ENCODE measurements at places on chromosomes 6 and 20.

DNA sequence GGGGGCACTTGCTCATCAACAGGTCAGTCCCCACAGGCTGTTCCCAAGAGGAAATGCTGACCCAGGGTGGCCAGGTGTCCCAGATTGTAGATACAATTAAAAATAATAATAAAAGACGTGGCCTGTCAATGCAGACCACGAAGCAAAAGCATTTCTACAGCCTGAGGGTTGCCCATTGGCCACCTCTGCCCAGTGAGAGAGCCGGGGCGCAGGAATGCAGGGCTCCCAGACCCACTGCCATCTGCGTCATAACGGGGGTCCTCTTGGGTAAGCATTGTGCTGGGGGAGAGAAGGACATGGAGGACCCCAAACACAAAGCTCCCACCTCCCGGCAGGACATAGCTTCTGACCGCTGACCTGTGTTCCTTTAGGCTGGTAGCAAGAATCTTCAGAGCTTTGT is 22.9 kb upstream of the AFDN start:
- no peak for DNase-seq

DNA sequence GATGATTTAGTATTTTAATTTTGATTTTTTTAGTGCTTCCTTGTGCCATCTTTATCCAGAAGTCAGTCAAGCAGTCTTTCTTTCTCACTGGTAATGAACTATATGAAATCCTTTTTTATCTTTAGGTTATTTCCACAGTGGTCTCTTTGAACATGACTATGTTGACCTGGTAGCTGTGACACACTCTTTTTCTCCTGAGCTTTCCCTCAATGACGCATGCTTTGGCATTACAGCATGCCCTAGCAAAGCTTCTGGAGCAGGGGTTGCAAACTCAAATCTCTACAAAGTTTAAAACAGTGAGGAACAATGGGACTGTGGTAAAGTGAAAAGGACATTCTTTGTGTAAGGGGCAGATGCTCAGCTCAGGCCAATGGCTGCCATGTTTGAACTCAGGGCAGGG is 4.5 kb upstream of the PLAGL1 start:
- DNase-seq: no peak

- no peak for DNase-seq
Measured at GRCh38 chr6:134340179-134340975, 22.5 kb upstream of the SGK1 start.

DNA sequence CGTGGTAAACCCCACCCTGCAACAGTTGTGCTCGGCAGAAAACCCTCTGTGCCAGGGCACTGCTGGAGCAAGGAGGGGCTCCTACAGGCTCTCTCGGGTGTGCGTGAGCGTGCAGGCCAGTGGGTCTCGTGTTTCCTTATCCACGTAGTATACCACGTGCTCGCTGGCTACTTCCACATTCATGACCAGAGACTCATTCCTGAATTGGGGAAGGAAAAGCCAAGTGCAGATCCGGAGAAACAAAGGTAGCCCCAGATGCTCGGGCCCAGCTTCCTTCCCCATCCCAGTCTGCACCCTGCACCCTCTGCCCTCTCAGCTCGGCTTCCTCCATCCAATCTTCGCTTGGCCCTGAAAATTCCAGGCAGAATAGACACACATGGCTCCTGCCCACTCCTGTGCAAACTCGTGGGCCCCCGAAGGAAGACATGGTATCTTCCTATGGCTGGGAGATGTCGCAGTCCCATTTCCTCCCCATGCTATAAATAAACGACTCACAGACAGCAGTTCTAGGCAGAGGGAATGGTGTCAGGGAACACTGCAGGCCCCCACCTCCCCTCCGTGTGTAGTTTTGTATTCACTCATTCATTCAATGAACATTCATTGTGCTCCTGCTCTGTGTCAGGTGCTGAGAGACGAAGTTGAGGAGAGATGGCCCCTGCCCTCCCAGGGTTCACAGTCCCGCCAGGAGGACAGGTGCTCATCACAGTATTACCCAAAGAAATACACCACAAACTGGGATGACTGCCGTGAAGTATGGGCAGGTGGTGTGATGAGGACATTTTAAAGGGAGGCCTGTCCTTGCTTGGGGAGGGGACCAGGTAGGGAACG is 29.6 kb downstream of the NPEPL1 start:
- DNase-seq: no peak

DNA sequence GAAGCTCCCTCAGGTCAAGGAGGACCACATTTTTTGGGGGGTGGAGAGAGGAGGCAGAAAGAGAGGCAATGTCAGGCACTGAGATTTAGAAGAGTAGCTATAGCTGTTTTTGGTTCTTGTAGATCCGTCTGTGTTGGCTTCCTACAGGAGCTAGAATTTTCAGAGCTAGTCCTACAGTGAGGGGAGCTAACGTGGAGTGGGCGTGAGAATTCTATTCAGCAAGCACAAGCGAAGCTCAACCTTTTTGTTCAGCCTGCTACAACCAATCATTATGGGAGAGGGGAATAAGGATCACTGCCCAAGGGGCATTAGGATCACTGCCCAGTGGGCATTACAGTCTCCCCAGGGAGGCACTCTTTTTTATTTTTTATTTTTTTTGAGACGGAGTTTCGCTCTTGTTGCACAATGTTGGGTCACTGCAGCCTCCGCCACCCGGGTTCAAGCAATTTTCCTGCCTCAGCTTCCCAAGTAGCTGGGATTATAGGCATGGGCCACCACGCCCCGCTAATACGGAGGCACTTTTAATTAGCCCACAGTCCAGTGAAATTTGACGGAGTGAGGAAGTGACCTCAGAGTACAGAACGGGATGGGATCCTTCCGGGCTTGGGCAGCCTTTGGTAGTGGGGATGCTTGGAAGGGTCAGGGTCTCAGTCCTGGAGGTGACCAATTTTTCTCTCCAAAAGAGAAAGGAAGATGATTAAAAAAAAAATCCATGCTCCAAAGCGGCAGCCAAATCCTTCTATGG is 1.1 kb upstream of the PANK2 start:
- DNase-seq: no peak

- no peak for DNase-seq
Measured at GRCh38 chr6:35071347-35071994, 69.7 kb downstream of the TCP11 start.

- no peak for DNase-seq
Measured at GRCh38 chr20:2762578-2763131, 37.8 kb downstream of the CPXM1 start.

- DNase-seq: no peak
Measured at GRCh38 chr6:150194195-150194594, 51.4 kb downstream of the PPP1R14C start.

DNA sequence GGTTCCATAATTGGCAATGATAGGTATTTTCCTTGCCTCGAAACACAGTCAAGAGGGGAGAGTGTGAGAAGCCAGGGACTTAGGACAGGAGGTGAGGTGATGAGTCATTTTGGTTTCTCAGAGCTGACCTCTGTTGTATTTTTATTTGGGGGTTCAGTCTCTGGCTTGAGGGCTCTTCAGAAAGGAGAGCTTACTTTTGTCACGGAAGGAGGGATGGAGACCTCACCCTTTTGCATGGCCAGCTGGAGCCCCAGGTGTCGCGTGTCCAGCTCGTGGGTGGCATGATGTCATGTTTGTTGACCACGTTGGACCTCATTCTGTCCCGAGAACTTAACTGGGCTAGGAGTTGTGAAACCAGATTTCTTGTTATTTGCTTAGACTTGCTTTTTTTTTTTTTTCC is 293.9 kb downstream of the QKI start:
- DNase-seq: no peak

DNA sequence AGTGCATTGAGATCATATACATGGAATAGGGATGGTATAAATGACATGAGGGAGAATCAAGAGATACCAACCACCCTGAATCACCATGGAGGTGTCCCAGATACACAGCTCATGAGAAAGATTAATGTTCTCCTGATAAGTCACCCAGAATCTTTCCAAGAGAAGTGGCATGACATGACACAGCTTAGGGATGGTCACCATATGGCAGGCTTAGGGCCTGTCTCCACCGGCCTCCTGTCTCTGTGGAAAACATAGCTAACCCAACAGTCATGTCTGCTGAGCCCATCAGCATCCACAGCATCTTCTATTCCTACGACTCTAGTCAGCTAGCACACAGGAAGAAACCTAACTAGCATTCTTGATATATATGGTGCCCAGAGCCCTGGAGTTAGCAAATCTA is 133.3 kb downstream of the IPCEF1 start:
- DNase-seq: no peak

DNA sequence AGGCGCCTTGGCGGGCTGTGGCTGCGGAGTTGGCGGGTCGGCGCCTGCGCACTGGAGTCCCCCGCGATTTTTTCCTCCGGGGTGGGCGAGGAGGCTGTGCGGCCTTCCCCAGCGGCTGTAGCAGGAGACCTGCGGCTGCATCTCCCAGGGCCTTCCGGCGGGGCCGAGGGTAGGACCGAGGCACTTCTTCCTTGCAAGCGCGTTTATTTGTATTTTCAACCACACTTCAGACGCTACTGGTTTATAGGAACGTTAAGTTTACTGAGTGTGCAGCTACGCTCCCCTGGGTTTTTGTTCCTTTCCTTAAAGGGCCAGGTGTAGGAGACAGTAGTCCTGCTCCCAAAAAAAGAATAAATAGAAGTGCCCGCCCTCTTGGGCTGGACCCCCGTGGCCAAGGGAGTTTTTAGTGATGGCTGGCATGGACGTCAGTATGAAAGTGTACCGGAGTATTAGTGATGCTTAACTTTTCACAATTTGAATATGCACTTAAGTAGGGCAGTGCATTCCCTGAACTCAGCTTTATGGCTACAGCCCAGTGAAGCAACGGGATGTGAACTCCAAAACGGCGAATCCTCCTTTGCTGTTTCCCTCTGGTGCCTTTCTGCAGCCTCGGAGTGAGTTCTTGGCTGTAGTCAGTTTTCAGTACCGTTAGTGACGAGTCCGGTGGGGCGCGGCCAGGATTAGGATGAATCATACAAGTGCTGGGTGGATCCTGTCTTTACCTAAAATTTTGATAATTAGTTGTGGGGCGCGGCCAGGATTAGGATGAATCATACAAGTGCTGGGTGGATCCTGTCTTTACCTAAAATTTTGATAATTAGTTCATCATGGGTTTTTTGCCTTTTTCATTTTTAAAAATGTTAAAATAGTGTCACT is 1.0 kb upstream of the FBXO5 start:
- peak; percentile 48 for DNase-seq

- DNase-seq: no peak
Measured at GRCh38 chr6:97067045-97067444, 142.5 kb downstream of the KLHL32 start.

GRCh38 chr20:34066476-34067090 is 45.5 kb downstream of the EIF2S2 start:
- no peak for DNase-seq

- peak; percentile 98 for DNase-seq
Measured at GRCh38 chr6:53837865-53838769, 43.3 kb downstream of the LRRC1 start.

- DNase-seq: no peak
Measured at GRCh38 chr6:39206250-39206721, 23.0 kb downstream of the KCNK5 start.

DNA sequence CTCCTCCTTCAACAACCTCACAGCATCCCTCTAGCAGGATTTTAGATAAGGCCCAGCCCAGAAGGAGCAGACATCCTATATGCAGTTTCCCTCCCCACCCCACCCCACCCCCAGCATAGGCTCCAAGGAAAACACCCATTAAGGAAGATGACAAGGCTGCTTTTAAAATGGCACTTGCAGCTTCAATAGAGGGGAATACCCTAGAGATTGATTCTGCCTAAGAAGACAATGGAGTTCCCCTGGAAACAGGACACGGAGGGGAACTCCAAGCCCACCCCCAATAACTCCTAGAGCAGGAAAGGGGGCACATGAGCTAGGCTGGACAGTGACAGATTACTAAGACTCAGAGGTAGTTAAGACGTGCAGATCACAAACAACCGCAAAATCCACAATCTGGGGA is 34.7 kb downstream of the CPNE5 start:
- DNase-seq: no peak

DNA sequence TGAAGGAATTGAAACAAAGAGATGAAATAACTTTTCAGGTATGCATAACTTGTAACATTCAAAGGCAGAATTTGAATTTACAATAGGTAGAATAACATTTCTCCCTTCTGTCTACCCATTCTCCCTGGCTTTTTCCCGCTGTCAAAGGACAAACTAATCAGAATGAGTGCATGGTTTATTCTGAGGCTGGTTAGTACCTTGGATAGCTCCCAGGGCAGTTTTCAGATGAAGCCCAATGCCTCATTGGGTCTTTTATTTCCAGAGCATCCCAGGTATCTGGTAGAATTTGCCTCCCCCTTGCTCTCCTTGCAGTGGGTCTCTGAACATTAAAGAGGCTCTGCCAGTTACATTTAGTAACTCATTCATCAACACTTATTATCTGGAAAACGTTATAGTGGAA is 665.5 kb downstream of the BCKDHB start:
- no peak for DNase-seq

- DNase-seq: no peak
Measured at GRCh38 chr6:118350881-118351430, 197.1 kb upstream of the PLN start.

DNA sequence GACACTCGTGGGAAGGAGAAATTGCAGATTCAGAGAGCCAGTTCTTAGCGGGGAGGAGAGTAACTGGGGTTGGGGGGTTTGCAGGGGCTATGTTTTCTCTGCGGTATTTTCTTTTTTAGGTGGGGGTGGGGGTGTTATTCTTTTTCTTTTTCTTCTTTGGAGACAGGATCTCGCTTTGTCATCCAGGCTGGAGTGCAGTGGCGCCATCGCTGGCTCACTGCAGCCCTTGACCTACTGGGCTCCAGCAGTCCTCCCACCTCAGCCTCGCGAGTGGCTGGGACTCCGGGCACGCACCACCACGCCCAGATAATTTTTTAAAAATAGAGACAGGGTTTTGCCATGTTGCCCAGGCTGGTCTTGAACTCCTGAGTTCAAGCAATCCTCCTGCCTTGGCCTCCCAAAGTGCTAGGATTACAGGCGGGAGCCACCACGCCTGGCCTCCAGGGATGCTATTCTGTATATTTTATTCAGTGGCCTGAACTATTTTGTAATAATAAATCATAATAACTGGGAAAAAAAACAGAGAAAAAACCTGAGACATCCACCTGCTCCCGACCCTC is 57.3 kb downstream of the UBE2V1 start:
- DNase-seq: no peak

GRCh38 chr6:97473979-97474378 is 191.0 kb upstream of the MMS22L start:
- DNase-seq: no peak

GRCh38 chr6:27870291-27870870 is 41.8 kb downstream of the OR2B2 start:
- no peak for DNase-seq

DNA sequence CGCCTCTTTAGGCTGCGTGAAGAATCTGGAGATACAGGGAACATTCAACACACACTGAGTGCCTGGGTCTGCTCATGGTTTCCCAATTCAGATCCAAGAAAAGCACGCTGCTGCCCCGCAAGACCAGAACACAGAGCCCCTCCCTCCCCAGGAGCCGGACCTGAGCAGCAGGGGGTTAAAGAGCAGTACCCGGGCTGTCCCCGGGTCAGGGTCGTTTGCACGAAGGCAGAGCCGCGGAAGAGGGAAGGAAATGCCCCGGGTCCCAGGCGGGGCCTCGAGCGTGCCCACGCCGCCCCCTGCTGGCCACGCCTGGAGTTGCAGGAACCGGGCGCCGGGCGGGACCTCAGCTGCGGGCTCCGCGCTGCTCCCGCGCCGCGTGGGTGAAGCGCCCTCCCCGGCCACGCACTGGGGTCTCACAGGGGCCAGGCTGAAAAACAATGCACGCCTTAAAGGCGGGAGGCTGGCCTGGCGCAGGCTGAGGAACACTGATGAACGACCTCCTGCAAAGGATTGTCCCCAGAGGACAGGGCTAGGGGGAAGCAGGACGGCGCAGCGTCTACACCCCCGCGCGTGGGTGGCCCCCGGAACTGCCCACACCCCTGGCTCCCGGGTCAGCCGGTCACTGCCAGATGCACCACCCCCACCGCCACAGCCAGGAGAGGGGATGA is 48.9 kb downstream of the ANKRD60 start:
- DNase-seq: peak; percentile 11

- DNase-seq: no peak
Measured at GRCh38 chr20:50281831-50282591, 91.4 kb downstream of the CEBPB start.

All from pons (tissue), 1 donor.